Activated T-helper 1 cell treated with anti-CD3 and anti-CD28 coated beads, Interleukin-2, amount 50 U/mL, for 16 hours (primary cell): ENCODE measurements at places on chromosomes 2 and 18.

GRCh38 chr2:106890606-106891005 is 4.6 kb upstream of the ST6GAL2 start:
- no peak for DNase-seq

DNA sequence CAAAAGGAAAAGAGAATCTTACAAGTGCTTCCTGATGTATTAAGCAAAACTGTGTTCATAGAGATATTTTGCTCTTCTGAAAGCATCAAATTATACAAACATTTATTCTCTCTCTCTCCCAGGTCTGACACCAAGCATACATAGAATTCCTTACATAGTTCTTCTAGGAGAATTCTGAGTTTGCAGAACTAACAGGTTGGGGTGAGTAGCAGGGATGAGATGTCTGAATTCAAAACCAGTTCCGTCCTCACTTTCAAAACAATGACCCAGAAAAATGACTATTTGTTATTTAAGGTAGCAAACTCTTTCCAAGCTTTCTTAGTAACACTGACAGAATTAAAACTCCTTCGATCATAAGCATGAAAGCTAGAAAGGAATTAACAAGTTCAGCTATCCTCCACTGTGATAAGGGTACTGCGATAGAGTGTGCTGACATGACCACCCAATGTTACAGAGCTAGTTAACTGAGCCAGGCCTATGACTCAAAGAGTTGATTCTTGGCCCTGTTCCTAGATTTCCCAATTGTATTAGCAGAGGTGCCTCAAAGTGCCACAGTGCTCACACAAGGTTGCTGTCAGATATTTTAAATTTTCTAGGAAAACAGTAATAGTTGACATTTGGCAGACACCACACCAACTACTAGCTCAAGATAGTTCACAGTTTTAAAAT is 85.8 kb upstream of the SETBP1 start:
- DNase-seq, result no peak

- DNase-seq, result no peak
Measured at GRCh38 chr2:58202404-58202803, 38.7 kb downstream of the FANCL start.

DNA sequence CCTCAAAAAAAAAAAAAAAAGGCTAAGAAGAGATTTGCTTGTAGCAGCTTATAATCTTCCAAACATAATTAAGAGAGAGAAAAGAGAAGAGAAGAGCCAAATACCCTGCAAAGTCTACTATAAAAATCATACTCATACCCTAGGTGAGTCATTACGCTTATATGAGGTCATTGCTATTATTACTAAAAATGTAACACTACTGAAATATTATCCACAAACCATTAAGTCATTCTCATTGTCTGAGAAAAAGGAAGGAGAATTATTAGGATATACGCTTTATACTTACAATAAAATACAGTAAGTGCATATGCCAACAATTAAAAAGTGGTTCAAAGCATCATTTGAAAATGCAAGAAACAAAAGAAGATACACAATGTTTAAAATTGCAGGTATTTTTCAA is 66.5 kb downstream of the COLEC12 start:
- no peak for DNase-seq

- DNase-seq, result no peak
Measured at GRCh38 chr2:165219481-165219880, 15.6 kb upstream of the SCN3A start.

DNA sequence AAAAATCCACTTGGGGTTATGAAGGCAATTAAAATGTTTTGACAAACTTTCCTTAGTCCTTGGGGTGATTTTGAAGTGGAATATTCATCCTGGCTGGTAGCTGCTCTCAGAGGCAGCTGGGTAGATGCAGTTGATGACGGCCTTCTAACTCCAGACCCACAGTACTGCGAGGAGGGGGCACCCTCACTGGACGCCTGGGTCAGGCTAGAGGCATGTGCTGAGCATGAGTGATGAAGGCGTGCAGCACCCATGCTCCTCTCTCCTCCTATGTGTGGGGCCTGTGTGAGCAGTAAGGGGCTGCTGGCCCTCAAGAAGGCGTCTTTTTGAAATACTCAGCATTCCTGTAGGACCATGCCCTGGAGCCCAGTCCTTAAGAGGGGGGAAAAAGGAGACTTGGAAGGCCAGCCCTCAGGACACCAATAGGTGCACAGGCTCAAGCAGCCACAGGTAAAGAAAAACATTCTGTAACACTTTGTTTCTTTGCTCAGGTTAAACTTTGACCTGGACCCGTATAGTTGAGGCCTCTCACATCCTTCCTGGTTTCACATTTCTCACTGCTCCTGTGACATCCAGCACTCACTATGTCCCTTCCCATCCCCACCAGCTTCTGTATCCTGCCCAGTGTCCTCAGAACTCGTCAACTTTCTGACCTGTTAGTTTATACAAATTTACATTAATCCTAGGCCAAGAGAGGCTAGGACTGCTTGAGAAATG is 64.4 kb downstream of the CD8B2 start:
- no peak for DNase-seq

DNA sequence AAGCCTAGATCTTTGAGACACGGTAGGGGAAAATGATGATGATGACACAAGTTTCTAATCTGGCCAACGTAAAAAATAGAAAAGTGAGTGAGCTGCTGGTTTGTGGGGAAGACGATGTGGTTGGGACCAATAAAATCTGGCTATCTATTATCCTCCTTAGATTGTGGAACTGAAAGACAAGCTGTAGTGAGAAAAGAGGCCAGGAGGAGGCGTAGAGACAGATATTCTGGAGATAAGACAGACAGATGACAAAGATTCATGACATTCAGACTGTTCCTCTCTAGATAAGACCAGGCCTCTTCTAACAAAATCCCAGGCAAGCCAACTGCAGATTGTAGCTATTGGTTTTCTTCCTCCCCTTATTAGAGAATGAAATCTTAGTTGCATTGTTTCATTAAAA is 376.3 kb upstream of the UBE2E3 start:
- no peak for DNase-seq

GRCh38 chr2:176768185-176768584 is 444.4 kb upstream of the HNRNPA3 start:
- DNase-seq, result no peak

DNA sequence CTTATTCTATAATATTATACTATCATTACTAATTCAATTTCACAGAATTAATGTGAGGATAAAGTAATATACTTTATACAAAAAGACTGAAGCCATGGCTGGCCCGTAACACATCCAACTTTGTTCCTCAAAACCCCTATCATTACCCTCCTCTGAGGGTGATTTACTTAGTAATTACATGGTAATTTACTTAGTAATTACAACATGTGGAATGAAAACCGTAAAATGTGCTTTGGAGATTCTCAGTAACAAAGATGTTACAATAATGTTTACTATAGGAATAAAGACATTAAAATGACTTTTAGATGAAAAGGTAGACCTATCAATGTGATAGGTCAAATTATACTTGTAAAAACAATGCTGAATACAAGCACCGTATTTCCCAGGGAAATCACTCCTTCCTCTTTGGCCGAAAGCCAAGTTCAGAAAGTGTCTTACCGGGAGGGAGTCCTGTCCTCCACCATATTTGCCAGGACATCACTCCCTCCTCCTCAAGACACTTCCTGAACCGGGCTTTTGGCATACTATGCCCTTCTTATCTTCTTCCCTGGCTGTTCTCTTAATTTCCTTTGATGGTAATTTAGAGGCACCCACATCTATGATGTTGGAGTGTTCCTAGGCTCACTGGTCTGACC is 1047.8 kb downstream of the SOCS6 start:
- DNase-seq, result no peak

- no peak for DNase-seq
Measured at GRCh38 chr2:173942861-173943523, 22.2 kb downstream of the SP3 start.

DNA sequence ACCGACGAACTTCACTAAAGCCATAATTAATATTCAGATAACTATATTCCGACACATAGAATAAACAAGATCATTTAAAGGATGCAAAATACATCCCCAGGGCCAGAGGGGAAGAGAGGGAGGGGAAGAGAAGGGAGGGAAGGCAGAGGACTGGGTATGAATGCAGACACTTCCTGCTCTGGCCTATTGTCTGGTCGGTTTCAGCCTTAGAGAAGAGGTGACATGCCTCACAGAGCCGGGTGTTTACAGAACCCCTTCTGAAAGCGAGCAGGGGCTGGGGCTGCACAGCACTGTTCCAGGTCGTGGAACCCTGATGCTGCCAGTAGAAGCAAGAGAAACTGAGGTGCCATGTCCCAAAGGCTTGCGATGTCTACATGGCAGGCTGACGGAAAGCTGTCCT is 31.0 kb downstream of the CELF4 start:
- no peak for DNase-seq

- no peak for DNase-seq
Measured at GRCh38 chr2:158825021-158825420, 29.9 kb downstream of the DAPL1 start.

GRCh38 chr18:22311301-22311700 is 106.4 kb downstream of the CTAGE1 start:
- DNase-seq, result no peak

DNA sequence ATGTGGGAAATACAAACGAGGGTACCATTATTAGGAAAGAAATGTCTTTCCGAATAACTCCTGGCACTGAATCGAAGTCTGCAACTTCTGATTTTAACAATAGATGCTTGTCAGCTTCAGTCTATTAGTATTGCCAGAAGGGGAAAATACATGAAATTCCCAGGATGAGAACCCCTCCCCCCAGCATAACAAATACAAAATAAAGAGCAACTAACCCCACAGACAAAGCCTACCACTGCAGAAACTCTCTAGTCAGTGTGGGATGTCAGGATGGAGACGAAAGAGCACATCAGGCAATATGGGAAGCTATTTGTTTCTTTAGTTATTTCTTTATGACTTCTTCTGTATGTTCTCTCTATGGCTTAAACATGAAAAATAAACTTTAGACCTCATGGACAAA is 365.0 kb upstream of the CDH2 start:
- DNase-seq, result no peak

DNA sequence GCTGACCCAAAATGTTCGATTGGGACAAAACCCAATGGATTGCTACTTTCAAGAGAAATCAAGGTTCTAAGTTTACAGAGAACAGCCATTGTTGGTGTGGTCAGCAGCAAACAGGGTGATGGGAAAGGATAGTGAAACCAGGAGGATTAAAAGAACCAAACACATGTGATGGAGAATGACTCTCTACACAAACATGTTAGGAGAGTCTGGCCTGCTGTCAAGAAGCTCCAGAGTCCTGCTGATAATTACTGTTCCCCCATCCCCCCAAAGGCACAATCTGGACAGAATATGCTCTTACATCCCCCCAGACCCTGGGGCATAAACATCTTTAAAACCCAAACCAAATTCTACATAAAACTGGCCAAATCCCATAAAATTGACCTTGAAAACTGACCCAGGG is 32.0 kb upstream of the ACYP2 start:
- DNase-seq, result no peak

DNA sequence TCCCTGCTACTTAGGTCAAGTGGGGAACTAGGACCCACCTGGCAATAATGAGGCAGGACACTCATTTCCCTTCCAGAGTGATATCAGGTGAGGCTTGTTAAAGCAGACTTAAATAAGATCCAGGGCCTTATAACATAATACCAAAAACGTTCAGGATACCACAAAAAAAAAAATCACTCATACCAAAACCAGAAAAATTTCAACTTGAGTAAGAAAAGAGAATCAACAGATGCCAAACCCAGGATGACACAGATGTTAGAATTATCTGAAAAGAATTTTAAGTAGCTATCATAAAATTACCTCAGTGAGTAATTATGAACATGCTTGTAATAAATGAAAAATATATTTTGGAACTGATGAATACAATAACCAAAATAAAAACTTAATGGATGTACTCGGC is 255.6 kb upstream of the OSR1 start:
- no peak for DNase-seq

- DNase-seq, result no peak
Measured at GRCh38 chr18:57083485-57083884, 63.4 kb upstream of the BOD1L2 start.

GRCh38 chr18:21747268-21747667 is 6.7 kb downstream of the MIB1 start:
- DNase-seq, result no peak

- no peak for DNase-seq
Measured at GRCh38 chr2:128607440-128607839, 288.8 kb upstream of the HS6ST1 start.

- DNase-seq, result no peak
Measured at GRCh38 chr2:160666154-160667060, 172.8 kb upstream of the RBMS1 start.
